ENCODE measurements at places on chromosomes 3 and 15.

DNA sequence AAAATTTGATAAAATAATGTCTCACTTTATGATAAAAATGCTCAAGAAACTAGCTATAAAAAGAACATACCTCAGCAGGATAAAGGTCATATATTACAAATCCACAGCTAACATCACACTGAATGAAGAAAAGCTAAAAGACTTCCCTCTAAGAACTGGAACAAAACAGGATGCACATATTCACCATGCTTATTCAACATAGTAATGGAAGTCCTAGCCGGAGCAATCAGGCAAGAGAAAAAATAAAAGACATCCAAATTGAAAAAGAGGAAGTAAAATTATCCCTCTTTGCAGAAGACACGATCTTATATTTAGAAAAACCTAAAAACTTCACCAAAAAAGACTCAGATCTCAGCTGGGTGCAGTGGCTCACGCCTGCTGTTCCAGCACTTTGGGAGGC lies 34.0 kb downstream of the SENP7 start:
- DNase-seq, result no peak

GRCh38 chr3:169394316-169394715 lies 269.2 kb downstream of the MECOM start:
- no peak for DNase-seq

DNA sequence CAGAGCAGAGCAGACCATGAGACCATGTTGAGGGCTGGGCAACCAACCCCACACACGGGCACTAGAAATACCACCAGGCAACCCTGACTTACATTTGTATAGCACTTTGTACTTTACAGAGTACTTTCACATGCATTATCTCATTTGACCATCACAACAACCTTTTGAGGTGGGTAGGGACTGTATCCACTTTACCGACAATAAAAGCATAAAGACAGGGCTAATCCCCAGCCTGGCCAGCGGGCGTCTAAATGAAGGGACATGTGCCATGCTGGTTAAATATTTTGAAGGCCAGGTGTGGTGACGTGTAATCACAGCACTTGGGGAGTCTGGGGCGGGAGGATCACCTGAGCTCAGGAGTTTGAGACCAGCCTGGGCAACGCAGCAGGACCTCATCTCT lies 23.6 kb downstream of the RASGRP1 start:
- no peak for DNase-seq

- no peak for DNase-seq
Measured at GRCh38 chr3:171311784-171312183, 148.4 kb downstream of the TNIK start.

DNA sequence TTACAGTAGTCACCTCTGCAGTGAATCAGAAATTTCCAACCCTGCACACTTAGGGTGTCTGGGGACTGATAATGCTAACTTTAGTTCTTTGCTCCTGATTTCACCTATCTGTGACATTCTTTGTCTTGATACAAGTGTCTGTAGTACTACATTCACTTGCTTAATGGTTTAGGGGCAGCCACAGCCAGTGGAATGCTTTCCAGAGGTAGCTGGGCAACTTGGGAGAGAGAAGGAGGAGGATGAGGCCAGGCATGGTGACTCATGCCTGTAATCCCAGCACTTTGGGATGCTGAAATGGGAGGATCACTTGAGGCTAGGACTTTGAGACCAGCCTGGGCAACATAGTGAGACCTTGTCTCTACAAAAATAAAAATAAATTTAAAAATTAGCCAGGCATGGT lies 8.5 kb downstream of the BAHD1 start:
- DNase-seq, result no peak

DNA sequence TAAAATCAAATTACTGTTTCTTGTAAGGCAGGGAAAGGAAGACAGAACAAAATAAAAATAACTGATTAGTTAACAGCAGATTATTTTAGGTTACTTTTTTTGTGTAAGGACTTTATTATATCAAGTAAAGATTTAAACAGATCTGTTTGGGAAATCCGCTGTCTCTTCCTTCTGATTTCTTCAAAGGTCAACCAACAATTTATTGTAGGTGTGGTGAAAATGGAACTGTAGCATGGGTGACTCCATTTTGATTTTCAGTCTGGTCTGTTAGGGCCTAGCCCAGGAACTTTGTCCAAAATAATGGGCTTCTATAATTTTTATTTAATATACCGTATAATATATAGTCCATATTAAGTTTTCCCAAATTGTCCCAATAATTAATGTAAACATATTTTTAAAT lies 13.5 kb upstream of the IDH2 start:
- no peak for DNase-seq

GRCh38 chr15:36506733-36507356 lies 72.6 kb upstream of the CDIN1 start:
- DNase-seq, result no peak

DNA sequence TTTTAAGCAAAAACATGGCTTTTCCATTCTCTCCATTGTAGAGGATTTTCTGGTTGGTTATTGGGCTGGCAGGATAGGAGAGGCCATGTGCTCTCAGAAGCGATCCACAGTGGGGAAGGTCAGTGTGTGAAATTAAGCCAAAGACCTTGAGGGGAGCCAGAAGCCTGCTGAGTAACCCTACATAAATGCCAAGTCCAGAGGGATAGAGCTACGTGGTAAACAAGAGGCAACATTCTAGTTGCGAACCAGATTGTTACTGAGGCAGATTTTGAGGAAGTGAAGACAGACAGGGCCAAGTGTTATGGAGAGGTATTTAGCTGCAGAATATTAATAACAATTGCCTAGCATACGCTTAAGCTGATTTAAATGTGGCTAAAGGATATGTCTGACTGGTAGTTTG lies 592.8 kb upstream of the GBE1 start:
- DNase-seq, result no peak

GRCh38 chr3:128975276-128975675 lies 18.6 kb downstream of the CFAP92 start:
- DNase-seq, result no peak

DNA sequence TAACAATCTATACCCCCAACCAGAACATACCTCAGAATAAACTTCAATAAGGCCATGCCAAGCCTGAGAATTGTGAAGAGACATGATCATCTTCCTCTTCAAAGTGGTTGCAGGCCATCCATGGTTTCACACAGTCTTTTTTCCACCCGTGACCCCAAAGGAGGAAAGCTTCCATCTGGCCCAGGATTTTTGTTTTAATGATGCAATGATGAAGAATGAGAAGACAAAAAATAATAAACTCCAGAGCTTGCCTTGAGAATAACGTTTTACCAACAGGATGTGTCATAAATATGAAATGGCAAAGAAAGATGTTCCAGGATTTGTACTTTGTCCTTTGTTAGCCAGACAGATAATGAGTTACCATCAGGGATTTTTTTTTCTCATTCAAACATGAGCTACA lies 201.9 kb downstream of the WNT5A start:
- DNase-seq, result no peak

DNA sequence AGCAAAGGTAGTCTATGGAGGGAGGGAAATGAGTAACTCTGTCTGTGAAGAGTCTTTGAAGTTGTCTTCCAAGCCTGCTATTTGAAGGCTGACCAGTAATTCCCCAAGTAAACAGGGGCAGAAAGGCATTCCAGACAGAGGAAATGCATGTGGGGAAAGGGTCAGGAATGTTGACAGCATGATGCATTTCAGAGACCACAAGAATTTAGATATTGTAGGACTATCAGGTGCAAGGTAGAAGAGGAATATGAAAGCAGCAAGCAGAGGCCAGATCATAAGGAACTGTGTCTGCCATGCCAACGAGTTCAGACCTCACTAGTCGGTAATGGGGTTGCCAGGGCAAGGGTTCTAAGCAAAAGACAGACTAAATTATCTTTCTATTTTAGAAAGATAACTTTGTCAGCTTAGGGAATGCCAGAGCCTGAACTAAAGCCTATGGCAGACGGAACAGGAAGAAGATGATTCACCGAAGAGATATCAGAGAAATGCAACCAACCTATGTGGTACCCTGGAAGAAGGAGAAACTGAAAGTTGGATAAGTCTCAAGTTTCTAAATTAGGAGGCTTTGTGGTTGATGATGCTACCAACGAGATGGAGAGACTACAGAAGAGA lies 327.0 kb upstream of the RORA start:
- no peak for DNase-seq

DNA sequence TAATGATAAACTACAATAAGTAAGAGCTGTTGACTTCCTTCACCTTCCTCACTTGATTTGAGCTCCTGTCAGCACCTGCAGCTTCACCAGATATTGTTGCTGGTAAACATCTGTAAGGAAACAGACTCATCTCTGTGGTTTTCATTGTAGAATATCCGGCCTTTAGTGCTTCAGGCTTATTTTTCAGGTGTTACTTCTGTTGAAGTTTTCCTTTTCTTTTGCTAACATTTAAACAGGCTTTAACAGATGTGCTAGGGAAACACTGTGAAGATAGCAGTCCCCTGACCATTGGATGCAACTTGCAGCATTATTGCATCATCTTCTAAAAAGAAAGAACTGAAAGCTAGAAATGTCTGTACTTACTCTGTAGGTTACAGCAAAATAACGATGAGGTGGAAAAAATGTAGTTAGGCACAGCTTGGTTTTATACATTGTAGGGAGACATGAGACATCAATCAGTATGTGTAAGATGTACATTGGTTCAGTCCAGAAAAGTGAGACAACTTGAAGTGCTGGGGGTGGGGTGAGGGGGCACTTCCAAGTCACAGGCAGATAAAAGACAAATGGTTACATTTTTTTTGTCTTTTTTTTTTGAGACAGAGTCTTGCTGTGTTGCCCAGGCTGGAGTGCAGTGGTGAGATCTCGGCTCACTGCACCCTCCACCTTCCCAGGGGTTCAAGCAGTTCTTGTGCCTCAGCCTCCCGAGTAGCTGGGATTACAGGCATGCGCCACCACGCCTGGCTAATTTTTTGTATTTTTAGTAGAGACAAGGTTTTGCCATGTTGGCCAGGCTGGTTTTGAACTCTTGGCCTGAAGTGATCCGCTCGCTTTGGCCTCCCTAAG lies 10.2 kb downstream of the EDEM1 start:
- no peak for DNase-seq

- no peak for DNase-seq
Measured at GRCh38 chr3:95319921-95320494, 1257.1 kb downstream of the NSUN3 start.

- DNase-seq, result no peak
Measured at GRCh38 chr3:196197524-196197923, 13.7 kb downstream of the ZDHHC19 start.
